ENCODE measurements at places on chromosomes 12 and 14.

GRCh38 chr12:130299574-130299973 is 38.1 kb upstream of the PIWIL1 start:
- DNase-seq = no peak

- DNase-seq = no peak
Measured at GRCh38 chr14:80475074-80475473, 263.8 kb upstream of the DIO2 start.

GRCh38 chr12:92543359-92543758 is 159.4 kb upstream of the PLEKHG7 start:
- DNase-seq = no peak

GRCh38 chr12:88227871-88228270 is 85.8 kb downstream of the TMTC3 start:
- no peak for DNase-seq

DNA sequence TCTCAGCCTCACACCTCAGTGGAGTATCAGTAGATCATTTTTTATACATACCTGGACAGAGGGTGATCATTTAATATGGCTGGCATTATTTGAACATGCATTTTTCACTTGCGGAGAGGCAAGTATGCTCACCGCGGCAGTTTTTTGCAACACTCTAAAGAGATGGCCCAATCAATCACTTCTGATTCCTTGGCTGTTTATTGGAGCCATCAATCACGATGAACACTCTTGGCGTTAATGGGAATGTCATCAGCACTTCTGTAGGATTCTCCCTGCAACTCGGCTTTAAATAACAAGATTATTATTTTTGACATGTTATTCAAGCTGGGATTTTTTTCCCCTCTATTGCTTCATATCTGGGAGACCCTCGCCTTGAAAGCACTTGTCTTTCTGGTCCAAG is 46.9 kb upstream of the SLC24A4 start:
- DNase-seq = no peak

GRCh38 chr12:116552773-116553373 is 6.3 kb upstream of the MAP1LC3B2 start:
- no peak for DNase-seq

- DNase-seq = no peak
Measured at GRCh38 chr12:111444314-111444924, 38.7 kb downstream of the SH2B3 start.

DNA sequence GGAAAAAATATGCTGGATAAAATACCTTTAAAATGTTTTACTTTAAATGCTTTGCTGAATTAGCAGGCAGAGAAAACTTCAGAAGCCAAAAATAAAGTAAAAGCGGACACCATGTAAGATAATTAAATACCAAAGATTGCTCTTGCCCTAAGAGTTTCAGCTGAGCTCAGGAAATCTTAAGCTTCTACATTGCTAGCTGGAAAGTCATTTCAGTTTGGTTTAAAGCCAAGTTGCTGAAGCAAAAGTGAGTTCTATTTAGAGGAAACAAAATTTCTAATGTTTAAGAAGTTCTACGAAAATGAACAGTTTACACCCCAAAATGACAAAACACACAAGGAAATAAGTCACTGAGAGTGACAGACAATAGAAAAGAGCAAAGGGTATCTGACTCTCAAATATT is 310.0 kb downstream of the ADAMTS20 start:
- DNase-seq = no peak

- no peak for DNase-seq
Measured at GRCh38 chr12:20963762-20964161, 153.3 kb downstream of the SLCO1B3 start.

GRCh38 chr12:57864442-57865083 is 18.0 kb upstream of the CTDSP2 start:
- no peak for DNase-seq

- no peak for DNase-seq
Measured at GRCh38 chr14:103696466-103697071, 18.7 kb downstream of the XRCC3 start.

DNA sequence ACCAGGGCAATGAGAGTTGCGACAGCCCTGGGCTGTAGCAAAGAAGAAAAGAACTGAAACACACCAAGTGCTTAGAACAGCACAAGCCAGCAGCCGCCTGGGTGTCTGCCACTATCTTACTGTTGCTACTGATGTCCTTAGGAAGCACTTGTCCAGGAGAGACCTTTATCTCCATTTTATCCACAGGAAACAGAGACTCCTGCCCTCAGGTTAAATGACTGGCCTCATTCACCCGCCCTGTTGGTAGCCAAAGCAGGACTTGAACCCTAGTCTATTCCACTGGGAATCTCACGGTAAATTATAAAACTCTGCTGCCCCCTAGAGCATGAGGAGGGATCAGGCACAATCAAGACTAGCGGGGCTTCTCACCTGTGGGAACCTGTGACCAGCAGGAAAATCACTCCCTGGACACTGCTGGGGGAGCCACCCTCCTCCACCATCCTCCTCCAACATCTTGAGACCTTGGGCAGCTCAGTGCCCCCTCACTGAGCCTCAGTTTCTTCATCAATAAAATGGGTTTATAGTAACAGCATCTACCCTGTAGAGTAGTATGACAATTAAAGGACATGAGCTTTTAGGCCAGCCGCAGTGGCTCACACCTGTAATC is 20.5 kb upstream of the TESC start:
- peak; percentile 45 for DNase-seq

GRCh38 chr12:21773263-21773741 is 1.2 kb downstream of the KCNJ8 start:
- no peak for DNase-seq

- DNase-seq = peak; percentile 55
Measured at GRCh38 chr12:3962631-3963483, 89.7 kb upstream of the PARP11 start.

- DNase-seq = no peak
Measured at GRCh38 chr12:19035536-19035935, 94.0 kb upstream of the PLEKHA5 start.

DNA sequence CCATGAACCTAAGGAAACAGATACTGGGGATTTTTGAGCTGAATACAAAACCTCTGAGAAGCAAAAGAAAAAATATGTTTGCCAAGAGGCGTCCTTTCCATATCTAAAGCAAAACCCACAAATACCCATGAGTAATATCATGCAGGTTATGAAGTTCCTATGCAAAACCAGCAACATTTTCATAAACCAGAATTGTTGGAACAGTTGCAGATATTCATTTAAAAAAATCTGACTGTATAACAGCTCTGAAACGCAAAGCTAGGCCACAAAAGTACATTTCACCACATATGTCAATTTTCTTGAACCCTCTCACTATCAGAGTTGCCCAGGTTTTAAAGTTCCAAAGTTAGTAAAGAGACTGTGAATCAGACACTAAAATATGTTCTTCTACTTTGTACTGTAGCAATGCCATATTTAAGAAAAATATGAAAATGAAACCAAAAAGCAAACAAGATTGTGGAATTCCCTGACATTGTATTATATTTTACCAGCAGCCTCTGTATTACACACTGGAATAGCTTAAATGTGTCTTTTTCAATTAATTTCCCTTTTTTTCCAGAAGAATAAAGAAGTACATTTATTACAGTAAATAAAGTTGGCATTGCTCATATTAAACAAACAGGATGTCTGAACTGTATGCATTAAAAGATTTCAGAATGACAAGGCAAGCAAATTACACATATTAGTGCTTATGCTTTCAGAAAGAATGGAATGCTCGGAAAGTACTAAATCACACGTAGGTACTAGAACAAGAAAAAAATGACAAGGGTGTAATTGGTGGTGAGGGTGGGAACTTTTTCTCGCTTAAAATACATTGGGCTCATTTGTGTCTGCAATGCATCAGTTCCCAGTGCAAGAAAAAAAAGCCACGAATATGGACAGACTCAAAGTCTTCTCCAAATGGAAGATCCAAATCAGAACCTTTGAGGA is 33.6 kb upstream of the HIF1A start:
- DNase-seq = no peak

GRCh38 chr14:90438841-90439240 is 42.0 kb downstream of the CALM1 start:
- DNase-seq = no peak

DNA sequence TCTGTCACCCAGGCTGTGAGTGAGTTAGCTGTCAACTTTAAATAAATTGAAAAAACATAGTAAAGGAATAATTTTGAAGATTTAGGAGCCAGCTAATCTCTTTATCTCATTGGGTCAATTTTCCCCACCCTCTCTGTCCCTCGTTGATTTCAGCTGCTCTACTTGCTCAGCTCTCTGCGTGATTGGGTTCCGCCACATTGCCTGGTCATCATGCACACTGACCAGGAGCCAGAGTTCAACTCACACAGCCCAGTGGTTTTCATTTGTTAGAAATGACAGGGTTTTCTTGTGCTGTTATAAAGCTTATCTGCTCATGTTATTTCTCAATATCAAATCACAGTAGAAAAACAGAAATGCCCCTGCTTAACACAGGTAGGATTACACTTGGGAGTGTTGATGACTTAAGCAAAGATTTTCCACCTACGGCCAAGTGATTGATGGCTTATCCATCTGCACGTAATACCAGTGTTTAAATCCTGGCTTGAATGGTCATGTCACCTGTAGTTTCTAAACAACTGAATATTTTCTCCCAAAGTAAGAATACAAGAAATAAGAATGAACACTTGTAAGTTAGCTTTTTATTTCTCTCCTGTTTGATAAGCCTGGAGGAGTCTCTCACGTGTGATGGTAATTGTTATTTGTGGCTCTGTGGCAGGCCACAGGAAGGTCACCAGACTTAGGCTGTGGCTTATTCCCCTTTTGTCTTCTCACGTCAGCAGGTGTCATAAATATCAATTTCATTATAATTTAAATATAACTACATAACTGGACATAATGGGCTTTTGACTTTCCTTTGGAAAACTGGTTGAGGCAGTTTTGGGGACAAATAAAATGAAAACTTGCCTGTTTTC is 367.2 kb upstream of the DDHD1 start:
- DNase-seq = no peak

DNA sequence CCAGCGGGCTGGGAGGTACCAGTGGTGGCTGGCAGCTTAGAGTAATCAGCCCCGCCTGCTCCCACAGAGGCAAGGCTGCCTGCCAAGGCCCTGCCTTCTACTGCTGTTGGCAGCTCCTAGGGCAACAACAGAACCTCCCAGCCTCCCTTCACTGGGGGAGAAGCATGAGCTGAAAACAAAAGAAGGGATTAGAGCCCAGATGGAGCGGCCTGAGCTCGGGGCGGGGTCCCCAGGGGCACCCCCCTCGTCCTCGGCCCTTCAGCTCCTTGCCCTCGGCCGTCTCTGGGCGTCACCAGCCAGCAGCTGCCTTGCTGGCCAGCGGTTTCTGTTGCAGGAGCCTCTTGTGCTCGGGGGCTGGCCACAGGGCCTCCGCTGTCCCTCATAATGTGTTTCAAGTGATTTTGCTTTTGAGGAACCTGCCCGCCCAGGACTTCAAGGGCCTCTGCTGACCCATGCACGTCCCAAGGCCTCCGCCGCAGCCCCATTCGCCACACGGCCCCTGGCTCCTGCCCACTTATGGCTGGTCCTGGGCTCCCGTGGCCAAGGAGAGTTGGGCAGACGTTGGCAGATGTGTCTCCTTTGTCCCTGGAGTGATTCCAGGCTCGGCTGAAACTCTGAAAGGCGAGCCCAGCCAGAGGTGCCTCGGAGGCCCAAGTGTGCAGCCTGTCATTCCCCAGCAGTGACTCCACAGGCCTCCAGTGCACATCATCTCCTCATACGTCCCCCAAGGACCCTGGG is 49.7 kb downstream of the PSMA6 start:
- peak; percentile 47 for DNase-seq

DNA sequence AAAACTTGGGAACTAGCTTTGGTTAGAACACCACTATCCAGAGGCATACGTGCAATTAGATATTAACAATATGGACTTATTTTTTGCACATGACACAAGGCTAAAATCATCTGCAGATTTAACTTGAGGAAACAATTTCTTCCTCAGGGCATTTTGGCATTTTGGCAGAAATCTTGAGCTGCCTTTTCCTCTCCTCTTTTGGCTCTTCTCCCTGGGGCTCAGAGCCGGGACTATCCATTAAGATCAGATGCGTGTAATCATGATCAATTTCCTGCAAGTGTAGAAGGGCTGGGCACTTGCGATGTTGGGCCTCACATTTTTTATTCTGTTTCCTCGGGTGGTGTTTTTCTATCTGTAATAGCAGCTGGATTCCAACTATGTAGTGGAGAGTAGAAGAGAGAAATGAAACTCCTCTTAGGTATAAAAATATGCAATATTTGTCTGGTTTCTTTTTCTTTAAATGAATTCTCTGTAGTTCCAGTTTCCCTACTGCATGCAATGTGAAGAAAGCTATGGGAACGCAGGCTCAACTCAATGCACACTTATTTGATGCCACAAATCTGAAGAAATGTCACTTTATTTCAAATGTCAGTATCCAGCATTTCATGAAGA is 1010.8 kb downstream of the FLRT2 start:
- DNase-seq = no peak

DNA sequence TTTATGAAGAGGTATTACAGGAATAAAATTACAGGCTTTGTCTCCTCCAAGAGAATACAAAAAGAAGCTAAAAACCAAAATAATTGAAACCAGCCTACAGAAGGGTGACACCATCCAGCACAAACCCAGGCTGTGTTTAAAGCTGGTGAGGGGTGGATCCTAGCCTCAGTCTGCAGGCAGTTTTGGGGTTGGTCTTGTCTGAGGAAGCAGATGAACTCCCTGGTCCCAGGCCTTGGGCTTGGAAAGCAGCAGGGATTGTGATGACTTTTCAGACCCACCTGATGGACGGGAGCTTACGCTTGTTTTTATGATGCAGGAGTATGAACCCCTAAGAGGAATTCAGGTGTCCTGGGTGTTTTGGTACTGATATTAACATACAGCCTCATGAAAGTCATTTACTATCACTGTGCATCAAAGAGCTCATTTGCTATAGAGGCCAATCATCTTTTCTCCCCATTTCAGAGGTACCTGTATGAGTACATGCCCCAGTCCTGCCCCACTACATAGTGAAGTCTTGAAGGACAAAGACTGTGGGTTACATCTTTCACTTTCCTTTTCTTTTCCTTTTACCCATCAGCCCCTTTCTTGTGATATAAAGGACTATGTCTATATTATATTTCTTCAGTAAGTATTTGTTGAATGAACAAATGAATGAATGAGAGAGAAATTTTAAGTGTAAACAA is 18.1 kb downstream of the PRICKLE1 start:
- no peak for DNase-seq

- no peak for DNase-seq
Measured at GRCh38 chr12:68621472-68622081, 10.9 kb downstream of the RAP1B start.

DNA sequence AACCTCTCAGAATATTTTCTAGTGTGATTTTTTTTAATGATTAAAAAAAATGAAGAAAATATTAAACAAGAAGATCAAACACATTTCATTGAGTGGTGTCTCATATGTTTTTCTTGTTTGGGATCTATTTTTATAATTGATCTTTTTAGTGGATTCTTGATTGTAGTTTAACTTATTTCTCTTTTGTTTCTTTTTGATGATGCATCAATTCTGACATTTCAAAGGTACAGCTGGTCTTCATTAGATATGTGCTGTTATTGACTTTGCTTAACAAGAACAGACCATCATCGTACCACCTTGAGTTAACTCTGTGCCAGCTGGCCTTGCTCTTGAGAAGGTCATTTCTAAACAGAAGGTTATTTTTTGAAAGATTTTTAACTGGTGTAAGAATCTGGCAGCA is 45.8 kb upstream of the FGD4 start:
- DNase-seq = no peak

GRCh38 chr12:116443821-116444589 is 115.2 kb upstream of the MAP1LC3B2 start:
- no peak for DNase-seq

- DNase-seq = no peak
Measured at GRCh38 chr12:104448451-104448850, 8.3 kb upstream of the CHST11 start.

- no peak for DNase-seq
Measured at GRCh38 chr12:82522762-82523161, 163.9 kb upstream of the TMTC2 start.

- no peak for DNase-seq
Measured at GRCh38 chr12:52519826-52520662, at the start of gene KRT5. KRT5 (minus strand) TSS chr12:52520394; CDS start chr12:52520296, 98 bp downstream.
